Breast epithelium (tissue), 4 donors: ENCODE measurements at places on chromosomes 5 and 9.
A peak's percentile ranks its signal among the peaks of the same experiment; 100 is the strongest.

DNA sequence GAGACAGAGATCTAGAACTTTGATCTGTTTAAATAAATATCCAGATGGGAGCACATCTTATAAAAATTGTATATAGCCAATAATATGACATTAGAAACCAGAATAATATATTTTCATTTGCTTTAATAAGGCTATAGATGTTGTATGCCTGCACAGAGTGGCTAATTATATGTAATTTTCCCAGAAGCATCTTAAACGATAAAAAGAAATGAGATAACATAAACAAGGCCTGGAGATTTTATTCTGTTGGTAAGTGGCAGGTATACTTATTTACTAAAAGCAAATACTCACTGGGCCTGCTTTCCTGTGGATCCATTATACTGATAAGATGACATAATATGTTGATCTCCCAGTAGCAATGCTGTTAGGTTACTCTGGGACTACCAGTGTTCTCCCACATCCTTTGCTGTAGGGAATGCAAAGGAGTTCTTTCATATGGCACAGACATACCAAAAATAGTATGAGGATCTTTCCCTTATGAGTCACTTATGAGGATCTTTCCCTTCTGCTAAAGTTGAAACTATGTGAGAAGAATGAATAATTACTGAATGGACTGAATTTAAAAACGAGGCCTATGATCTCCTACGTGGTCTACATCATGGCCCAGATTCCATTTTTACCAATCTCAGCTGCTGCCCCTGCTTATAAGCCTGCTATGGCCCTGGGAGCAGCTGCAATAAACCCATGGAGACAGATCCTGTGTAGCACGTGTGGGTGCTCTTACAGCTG is 112.1 kb downstream of the NUDT12 start:
- DNase-seq, result no peak

DNA sequence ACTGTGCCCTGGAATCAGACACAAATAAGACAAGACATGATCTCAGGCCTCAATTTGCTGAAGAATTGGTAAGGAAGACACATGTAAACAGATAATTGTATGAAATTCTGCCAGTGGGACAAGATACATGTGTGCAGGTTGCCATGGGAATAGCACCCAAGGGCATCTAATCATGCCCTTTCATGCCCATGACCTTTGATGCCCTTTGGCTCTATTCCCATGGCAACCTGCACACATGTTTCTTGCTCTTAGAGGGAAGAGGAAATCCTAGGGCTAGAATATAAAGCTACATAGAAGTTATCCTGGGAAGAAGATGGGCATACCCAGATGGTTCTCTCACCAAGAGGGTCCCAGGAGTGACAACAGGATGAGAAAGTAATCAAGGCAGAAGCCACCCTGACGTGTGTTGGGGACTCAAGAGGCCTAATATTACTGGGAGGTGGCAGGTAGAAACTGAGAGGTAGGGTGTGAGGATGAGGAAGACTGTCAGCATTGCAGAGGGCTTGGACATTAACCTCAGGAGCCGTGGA is 34.4 kb downstream of the P4HA2 start:
- no peak for DNase-seq

GRCh38 chr5:24747327-24747726 is 102.5 kb upstream of the CDH10 start:
- DNase-seq, result no peak

DNA sequence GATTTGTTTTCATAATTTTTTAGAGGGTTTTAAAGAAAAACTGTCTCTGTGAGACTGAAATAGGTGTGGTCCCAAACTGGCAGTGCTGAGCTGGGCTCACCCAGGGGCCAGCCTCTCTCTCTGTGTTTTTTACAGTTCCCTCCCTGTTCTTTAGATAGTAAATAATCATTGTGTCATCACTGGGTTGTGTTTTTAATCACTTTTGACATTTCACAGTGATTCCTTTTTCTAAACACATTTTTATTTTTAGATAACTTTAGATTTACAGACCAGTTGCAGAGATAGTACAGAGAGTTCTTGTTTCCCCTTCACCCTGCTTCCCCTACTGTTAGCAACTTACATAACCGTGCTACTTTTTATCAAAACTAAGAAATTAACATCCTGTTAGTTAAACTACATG is 44.4 kb downstream of the MAP1B start:
- no peak for DNase-seq

DNA sequence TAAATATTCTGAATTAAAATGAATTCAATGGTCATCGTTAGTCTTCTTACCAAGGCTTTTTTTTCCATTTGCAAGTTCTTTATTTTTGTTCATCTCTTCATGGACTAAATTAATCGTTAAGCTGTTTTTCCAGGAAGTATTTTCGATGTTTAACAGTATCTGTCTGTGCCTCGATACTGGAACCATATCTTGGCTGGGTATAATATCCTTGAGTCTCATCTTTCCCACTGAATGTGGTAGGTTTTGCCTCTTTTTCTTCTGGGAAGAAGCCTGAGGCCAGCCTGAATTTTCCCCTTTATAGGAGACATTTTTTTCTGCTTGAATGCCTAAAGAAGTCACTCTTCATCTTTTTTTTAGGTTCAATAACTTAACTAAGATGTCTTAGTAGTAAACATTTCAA is 4.0 kb upstream of the SEPTIN8 start:
- no peak for DNase-seq

DNA sequence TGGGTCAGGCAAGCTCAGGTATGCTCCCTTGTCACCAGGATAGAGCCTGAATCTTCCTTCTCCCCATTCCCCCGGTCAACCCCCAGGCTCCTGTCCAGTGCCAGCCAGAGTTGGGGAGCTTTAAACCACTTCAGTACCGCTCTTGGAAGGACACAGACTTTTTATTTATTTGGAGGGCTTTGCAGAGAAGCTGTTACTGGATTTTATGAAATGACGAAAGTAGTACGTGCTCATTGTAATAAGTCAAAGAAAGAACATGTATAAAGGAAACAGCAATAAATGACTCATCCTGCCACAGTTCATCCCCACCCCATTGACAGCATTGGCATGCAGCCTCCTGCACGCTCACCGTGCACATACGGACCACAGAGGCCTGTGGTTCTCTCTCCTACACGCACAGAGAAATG is 230.3 kb downstream of the AUH start:
- no peak for DNase-seq

GRCh38 chr9:23743036-23743435 is 83.0 kb downstream of the ELAVL2 start:
- no peak for DNase-seq

DNA sequence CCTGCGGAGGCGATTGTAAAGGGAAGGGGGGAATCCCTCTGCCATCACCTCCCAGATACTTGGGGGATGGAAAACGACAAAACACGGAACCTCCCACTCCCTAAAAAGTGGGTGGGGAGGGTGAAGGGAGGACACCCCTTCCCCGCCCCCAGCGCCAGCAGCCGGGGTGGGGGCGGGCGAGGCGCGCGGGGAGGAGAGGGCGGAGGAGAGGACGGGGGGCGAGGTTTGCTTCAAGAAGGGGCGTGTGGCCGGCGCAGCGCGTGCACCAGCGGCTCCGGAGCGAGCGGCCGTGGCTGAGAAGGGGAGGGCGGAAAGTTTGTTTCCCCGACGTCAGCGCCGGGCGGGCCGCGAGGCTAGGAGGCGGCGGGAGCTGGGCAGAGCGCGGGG is at the start of gene PRRX2:
TSS of gene PRRX2 (plus strand) at position 259 of the 387 bp plus-strand sequence. CDS start 221 bp downstream, outside the sequence.
- no peak for DNase-seq

DNA sequence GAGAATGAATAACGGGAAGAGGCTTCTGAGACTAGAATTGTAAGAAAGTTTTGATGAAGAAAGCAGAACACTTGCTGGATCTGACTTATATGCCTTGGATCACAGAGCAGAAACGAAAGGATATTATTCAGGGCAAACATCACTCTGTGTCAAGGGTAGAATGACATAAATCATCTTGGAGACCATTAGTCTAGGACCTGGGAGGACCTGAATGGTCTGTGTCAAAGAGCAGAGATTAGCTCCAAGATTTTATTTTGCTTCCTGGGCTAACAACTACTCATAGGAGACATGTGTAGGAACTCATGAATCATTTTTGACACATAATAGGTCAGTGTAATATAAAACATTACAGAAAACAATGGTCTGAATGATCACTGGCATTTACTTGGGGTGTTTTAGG is 417.9 kb downstream of the SLCO4C1 start:
- no peak for DNase-seq

- no peak for DNase-seq
Measured at GRCh38 chr5:66410122-66410521, 186.1 kb upstream of the MAST4 start.

GRCh38 chr5:110087829-110088228 is 398.1 kb downstream of the MAN2A1 start:
- no peak for DNase-seq

DNA sequence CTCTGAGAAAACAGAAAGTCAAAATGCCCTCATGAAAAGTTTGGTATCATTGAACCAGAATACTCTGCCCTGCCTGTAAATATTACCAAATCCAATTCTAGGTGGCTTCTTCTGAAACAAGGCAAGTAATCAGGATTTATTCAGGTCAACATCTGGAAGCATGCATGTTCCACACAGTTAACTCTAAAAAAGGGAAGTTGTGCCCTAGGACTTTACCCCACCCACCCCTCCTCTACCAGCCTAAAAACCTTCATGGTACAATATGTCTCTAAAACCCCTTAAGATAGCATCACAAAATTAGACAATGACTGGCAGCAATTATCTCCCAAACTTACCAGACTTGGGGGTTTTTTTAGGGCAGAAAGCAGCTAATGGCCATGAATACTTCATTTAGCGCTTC is 414.8 kb upstream of the SLC30A5 start:
- no peak for DNase-seq

- no peak for DNase-seq
Measured at GRCh38 chr5:123125962-123126732, 37.1 kb downstream of the PRDM6 start.

- DNase-seq, result no peak
Measured at GRCh38 chr9:86807367-86807976, 139.8 kb downstream of the GAS1 start.

DNA sequence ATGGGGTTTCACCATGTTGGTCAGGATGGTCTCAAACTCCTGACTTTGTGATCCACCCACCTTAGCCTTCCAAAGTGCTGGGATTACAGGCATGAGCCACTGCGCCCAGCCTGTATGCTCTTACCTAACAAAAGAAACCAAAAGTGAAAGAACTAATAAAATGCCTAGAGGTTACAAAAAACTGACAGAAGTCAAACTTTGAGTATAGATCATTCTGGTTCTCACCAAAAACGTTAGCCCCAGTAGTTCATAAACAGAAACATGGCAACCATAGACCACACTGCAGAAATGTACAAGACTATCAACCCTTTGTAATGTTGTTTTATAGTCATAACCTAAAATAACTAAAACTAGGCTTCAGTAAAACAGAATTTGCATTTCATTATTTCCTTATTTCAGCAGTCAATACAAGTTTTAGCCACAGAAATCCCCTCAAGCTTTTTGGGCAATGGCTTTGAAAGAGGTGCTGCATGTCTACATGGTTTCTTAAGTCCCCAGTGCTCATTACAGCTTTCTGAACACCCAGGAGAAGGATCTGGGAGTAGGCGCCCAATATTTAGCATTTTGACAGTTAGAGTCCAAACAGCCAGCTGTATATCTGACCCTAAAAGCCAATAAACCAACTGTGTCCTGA is 72.5 kb downstream of the EPB41L4A start:
- no peak for DNase-seq

GRCh38 chr5:135832941-135833920 is 1.2 kb upstream of the SLC25A48 start:
- no peak for DNase-seq

- no peak for DNase-seq
Measured at GRCh38 chr5:58153255-58153654, 306.6 kb downstream of the PLK2 start.

- peak; percentile 54 for DNase-seq
Measured at GRCh38 chr9:35490155-35490909, 421 bp downstream of the RUSC2 start.

DNA sequence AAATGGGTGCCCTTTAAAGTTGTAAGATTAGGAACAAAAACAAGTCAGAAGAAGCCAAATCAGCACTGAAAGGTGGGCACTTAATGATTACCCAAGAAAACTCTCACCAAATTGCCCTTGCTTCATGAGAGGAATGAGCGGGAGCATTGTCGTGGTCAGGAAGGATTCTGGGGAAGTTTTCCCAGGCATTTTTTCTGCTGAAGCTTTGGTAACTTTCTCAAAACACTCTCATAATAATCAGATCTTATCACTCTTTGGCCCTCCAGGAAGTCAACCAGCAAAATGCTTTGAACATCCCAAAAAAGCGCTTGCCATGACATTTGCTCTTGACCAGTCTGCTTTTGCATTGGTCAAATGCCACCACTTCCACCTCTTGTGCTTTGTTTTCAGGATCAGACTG is 10.4 kb upstream of the PCDHGC3 start:
- DNase-seq, result no peak

DNA sequence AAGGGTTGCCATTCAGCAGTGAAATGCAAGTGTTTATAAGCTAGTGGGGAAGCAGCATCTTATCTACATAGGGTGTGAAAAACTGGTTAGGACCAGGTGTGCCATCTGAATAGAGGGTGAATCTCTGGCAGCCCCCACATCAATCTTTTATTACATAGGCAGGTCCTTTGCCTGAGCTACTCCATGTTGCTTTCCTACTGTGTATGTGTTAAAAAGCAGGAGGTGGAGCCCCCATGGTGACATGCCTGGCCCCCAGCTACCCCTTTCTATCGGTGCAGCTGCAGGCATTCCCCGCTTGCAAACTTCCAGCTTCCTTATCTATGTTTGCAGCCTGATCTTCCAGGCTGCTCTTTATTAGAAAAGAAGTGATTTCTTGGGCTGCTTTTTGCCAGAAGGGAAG is 353.5 kb downstream of the SPATA31D1 start:
- DNase-seq, result no peak

- no peak for DNase-seq
Measured at GRCh38 chr9:750249-750967, 91.1 kb upstream of the DMRT1 start.

DNA sequence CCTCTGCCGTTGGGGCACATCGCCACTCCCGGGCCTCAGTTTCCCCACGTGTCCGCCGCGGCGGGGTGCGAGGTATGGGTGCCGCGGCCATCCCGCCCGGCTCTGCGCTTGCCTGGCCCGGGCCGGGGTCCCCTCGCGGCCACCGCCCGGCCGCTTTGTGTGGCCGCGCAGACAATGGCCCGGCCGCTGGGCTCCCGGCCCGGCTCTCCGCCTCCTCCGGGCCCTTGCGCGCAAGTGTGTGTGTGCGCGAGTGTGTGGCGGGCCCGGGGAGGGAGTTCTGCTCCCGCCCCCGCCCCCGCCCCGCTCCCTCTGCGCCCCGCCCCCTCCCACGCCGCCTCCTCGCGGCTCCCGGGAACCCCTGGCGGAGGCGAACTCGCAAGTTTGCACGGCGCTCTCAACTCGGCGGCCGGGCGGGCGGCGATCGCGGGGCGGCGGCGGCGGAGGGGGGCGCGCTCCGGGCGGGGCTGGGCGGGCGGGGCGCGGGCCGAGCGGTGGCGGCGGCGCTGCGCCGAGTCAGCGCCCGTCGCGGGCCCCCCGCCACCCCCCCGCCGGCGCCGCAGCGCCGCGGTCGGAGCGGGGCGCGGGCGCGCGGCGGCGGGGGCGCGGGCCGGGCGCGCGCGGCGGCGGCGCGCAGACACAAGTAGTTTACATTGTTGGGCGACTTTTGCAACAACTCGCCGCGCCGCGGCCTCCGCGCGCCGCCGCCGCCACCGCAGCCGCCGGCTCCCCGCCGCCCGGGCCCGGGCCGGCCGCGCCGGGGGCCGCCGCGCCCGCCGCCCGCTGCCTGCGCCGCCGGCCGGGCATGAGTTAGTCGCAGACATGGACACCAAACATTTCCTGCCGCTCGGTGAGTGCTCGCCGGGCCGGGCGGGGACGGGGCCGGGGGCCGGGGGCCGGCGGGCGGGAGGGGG is at the start of gene RXRA:
TSS of gene RXRA (plus strand) at position 643 of the 911 bp plus-strand sequence. CDS start at position 820, 177 bp downstream.
- peak; percentile 77 for DNase-seq
